ENCODE measurements at places on chromosomes 12 and 14.

DNA sequence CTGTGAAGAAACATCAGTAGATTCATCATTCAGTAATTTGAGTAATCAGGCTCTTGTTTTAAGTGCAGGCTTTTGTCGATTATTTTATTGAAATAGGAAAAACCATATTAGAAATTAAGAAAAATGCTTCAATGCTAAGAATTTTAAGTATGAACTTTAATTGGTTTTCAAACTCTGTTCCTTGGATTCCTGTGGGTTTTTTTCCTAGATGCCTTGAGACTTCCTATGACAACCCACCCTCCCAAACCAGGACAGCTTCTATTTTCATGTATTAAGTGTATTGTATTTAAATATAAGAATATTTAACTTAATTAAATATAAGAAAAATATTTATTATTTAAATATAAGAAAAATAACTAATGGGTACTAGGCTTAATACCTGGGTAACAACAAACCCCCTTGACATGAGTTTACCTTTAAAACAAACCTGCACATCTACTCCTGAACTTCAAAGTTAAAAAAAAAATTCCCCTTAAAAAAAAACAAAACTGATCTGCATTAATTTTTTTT is 3.0 kb downstream of the ARHGAP5 start:
- DNase-seq: no peak

- DNase-seq: no peak
Measured at GRCh38 chr12:31742891-31743290, 14.1 kb upstream of the AMN1 start.

- no peak for DNase-seq
Measured at GRCh38 chr12:59046763-59047534, 126.6 kb upstream of the LRIG3 start.

DNA sequence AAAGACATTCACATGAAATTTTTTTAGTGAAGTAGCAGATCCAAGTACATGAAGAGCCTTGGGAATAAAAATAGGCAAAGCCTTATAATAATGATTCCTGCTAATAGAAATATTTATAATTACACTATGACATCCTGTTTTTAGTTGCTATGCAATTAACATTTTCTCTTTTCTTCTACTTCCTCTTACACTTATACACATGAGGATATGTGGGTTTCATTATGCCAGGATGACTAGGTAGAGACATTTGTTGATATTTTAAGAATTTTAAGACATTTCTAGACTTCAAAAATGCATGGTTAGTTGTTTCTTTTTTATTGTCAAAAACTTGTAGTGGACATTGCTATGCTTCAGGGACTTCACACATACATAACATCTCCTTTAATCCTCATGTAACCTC is 326.8 kb downstream of the SYT1 start:
- no peak for DNase-seq

Measured in stimulated activated CD8-positive, alpha-beta memory T cell treated with anti-CD3 and anti-CD28 coated beads, Interleukin-12 subunit alpha, Interleukin-12 subunit beta, amount 100 ng/mL, for 1 hour (primary cell).